ENCODE measurements at places on chromosomes 13 and 19.

GRCh38 chr19:2561221-2561620, 85.3 kb downstream of the GADD45B start:
- H3K27me3 ChIP-seq = no peaks in the 10 kb centered on the region
- DNase-seq = no peak
- no peaks in the 10 kb centered on the region for H3K4me1 ChIP-seq
- no peak overlapping the region for H3K27ac ChIP-seq

DNA sequence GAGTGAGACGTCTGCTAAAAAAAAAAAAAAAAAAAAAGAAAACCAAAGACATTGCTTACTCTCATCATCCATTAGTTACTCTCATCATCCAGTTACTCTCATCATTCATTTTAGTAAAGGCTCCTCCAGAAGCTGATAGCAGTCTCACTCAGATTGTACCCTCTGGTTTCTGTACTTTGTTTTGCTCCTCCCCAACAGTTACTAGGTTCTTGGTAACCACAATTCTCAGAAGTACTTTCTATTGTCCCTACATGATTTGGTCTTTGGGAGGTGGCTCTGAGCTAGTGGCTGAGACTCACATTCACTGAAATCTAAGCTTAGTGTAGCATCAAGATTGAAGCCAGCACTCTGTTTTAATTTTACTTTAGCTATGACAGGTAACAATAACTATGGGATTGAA, 14.3 kb downstream of the ERICH4 start:
- peaks cover 27% of the 10 kb centered on the region for H3K4me1 ChIP-seq
- H3K27ac ChIP-seq = peak overlapping the region; percentile 64
- no peak for DNase-seq
- H3K4me3 ChIP-seq = no peak overlapping the region

GRCh38 chr19:45955905-45956608, 17.6 kb downstream of the NOVA2 start:
- H3K27ac ChIP-seq = peak overlapping the region; percentile 46
- peaks cover 61% of the 10 kb centered on the region for H3K4me1 ChIP-seq
- no peaks in the 10 kb centered on the region for H3K36me3 ChIP-seq
- peak; percentile 82 for DNase-seq

DNA sequence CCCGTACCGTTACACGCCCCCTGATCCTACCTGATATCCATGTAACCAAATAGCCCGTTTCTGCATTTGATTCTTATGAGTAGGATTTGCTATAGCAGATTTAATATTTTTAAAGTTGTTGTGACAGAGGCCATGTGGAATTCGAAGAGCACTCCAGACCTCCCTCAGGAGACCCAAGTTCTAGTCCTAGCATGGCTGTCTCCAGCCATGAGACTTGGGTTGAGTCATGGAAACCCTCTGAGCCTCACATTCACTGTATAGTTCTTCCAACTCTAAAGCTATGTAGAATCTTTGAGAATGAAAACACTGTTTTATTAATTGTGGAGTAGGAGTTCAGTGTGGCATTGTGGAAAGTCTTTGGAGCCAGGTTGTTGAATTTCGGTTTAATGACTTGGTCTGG, 8.0 kb upstream of the GPR183 start:
- H3K27me3 ChIP-seq = no peaks in the 10 kb centered on the region
- DNase-seq = no peak
- no peak overlapping the region for H3K4me3 ChIP-seq
- peaks cover 14% of the 10 kb centered on the region for H3K4me1 ChIP-seq
- H3K27ac ChIP-seq = no peak overlapping the region
- no peaks in the 10 kb centered on the region for H3K36me3 ChIP-seq

DNA sequence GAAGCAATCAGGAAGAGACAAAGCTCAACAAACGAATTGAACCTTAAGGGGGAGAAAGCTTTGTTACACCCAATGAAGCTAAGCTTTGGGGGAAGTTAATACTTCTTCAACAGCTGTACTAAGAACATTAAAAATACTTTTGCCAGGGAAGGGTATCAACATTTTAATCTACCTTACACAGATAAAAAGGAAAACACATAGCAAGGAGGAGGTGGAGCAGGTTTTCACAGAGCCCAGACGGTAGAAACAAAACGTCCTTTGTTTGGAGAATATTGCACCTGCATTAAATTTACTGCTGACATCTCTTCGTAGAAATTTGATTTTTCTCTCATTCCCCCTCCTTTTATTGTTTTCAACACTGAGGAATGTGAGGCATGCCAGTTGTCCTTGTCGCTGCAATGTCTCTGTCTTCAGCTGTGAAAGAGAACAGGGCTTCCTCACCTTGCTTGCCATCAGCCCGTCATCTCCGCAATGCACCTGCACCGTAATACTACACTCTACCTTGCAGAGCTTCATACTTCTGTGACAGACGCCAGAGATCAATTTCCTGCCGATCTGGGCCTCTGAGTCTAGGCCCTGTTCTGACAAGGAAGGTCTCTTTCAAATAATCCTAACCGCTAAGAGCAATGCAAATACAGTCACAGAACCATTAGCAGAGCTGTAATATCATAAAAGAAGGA, 270.8 kb downstream of the SPRY2 start:
- no peak overlapping the region for H3K4me3 ChIP-seq
- H3K36me3 ChIP-seq = no peaks in the 10 kb centered on the region
- no peak for DNase-seq
- H3K27me3 ChIP-seq = no peaks in the 10 kb centered on the region
- H3K4me1 ChIP-seq = no peaks in the 10 kb centered on the region
- no peak overlapping the region for H3K27ac ChIP-seq

DNA sequence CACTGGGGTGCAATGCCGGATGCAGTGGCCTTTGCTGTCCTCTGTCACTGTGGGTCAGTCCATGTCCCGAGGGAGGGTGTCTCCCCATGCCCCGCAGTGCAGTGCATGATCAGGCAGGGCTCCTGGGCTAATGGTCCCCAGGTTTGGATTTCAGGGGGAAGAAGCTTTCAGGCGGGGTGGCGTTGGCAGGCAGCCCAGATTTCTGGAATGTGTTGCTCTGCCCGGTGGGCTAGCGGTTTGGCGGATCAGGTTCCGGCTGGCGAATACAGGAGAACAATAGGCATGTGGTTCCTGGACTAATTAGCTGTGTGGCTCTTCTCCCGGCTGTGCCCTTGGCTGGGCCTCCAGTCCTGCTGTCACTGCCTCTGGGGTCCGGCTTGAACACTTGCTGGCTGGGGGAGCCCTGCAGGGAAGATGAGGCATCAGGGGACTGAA, 141.3 kb downstream of the FGF9 start:
- no peaks in the 10 kb centered on the region for H3K27me3 ChIP-seq
- H3K4me3 ChIP-seq = no peak overlapping the region
- no peak overlapping the region for H3K27ac ChIP-seq
- H3K4me1 ChIP-seq = no peaks in the 10 kb centered on the region
- H3K36me3 ChIP-seq = no peaks in the 10 kb centered on the region

DNA sequence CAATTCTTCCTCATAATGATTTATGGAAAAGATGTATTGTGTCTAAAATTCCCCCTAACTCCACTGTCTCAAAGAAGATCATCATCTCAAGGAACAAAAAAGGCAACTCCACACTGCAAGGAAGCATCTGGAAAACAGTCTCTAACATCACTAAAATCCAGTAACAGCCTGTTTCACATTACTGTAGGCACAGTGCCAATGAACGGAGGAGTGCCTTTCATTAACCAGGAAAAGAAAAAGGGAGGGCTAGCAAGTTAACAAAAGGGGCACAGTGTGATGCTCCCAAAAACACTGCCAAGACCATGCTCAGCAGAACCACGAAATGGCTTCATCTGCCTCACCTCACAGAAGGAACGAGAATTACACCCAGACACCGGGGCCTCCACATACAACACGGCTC, 8.5 kb downstream of the TMTC4 start:
- no peak overlapping the region for H3K27ac ChIP-seq
- H3K36me3 ChIP-seq = no peaks in the 10 kb centered on the region
- no peaks in the 10 kb centered on the region for H3K4me1 ChIP-seq

DNA sequence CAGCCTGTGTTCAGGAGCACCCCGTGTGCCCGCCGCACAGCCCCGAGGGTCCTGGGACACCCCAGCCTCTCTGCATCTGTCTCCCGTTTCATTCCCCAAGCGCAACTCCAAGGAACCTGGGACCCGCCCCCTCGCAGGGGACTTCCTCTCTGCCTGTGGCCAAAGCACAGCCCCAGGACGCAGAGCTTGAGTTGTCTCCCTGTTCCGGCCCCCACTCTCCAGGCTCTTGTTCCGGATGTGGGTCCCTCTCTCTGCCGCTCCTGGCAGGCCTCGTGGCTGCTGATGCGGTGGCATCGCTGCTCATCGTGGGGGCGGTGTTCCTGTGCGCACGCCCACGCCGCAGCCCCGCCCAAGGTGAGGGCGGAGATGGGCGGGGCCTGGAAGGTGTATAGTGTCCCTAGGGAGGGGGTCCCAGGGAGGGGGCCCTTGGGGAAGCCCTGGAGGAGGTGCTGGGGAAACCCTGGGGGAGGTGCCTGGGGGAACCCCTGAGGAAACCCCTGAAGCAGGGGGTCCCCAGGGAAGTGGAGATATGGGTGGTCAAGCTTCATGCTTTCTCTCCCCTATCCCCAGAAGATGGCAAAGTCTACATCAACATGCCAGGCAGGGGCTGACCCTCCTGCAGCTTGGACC, 1.3 kb downstream of the HCST start:
- peaks cover 3% of the 10 kb centered on the region for H3K4me1 ChIP-seq
- H3K27me3 ChIP-seq = no peaks in the 10 kb centered on the region
- peak overlapping the region; percentile 12 for H3K4me3 ChIP-seq
